Stimulated activated CD4-positive, alpha-beta T cell treated with anti-CD3 and anti-CD28 coated beads, Interleukin-2, amount 100 ng/mL, for 24 hours (primary cell): ENCODE measurements at places on chromosomes 1 and 21.

- DNase-seq: no peak
These were observed 85.3 kb upstream of the GPR88 start for GRCh38 chr1:100452641-100453040.

GRCh38 chr1:7921796-7922195 is 18.8 kb downstream of the TNFRSF9 start:
- no peak for DNase-seq

GRCh38 chr1:95916616-95917015 is 682.6 kb downstream of the RWDD3 start:
- DNase-seq: no peak

DNA sequence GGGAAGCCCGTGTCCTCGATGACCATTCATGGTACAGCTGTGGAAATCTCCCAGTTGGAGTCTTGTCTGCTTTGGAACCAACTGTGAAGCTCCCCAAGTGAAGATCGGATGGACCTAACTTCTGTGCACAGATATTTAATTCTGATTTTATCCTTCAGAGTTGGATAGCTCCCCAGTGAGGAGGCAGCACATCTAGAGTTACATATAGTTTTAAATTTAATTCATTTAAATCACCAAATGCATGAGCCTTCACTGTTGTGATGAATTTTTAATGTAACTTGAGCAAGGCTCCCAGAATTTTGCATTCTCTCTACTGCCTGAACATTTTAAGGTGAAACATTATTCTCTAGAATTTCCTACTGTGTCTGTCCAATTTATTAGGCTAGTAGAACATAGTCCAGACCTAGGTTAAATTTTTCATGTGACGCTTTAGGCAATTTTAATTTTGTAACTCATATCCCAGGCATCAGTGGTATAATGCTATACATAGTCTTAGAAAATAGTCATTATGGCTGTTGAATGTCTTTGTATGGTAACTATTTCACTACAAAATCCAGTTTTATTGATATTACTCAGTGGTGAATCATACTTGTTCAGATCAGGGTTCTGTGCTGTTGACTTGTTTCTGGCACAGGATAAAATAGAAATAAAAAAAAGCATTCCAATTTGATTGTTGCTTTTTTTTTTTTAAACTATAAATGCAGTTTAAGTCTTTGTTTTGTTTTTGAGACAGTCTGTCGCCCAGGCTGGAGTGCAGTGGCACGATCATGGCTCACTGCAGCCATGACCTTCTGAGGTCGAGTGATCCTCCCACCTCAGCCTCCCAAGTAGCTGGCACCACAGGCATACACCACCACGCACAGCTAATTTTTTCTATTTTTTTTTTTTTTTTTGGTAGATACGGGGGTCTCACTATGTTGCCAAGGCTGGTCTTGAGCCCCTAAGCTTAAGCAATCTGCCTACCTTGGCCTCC is 66.9 kb downstream of the PRDM2 start:
- DNase-seq: no peak

- no peak for DNase-seq
These were observed 15.5 kb downstream of the FYB2 start for GRCh38 chr1:56803561-56804156.
